Trophoblast cell (in vitro differentiated cells and primary cell): ENCODE measurements at places on chromosomes 12 and 14.

- no peak for DNase-seq
Observed at GRCh38 chr14:94447206-94447605, 5.4 kb downstream of the SERPINA11 start.

GRCh38 chr14:55153951-55154350, 24.9 kb downstream of the LGALS3 start:
- DNase-seq, result no peak

- DNase-seq, result peak; percentile 38
Observed at GRCh38 chr14:88128816-88129215, 123.9 kb downstream of the GPR65 start.

DNA sequence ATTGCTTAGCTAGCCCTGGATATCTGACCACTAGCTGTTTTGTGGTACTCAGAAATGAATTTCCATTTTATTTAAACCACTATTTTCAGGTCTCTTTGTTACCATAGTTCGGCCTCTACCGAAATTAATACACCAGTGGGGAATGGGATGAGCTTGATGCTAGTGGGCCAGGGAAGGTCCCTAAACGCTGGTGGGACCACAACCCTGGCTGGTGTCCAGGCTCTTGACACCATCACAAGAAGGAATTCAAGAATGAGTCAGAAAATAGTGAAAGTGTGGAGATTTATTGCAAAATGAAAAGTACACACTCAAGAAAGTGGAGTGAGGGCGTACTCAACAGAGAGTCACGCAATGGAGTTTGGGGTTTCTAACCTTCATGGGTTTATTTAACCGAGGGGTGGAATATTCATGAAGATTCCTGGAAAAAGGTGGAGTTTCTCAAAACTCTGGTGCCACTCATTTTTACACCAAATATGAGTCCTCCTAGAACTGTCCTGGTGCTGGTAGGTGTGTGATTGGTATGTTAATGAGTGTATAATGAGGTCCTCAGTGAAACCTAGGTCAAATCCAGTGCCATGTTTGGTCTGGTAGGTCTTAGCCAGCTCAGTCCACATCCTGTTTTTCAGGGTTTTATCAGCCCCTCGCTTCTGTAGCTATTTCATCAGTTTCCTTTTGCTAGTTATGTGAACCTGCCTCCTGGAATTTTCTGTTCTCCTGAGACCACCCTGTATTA, 38.9 kb upstream of the LRP6 start:
- DNase-seq, result no peak

- DNase-seq, result no peak
Observed at GRCh38 chr12:128204711-128205110, 62.3 kb upstream of the TMEM132C start.

DNA sequence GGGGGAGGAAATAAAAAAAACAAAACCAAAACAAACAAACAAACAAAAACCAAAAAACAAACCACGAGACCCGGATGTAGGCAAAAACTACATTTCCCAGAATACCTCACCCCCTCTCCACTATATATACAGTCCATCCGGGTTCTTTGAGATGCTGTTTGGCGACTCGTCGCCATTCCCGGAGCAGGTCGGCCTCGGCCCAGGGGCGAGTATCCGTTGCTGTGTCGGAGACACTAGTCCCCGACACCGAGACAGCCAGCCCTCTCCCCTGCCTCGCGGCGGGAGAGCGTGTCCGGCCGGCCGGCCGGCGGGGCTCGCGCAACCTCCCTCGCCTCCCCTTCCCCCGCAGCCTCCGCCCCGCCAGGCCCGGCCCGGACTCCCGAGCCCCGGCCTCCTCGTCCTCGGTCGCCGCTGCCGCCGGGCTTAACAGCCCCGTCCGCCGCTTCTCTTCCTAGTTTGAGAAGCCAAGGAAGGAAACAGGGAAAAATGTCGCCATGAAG, at the start of gene RNF10:
RNF10 (plus strand) TSS at position 154 of the 500 bp plus-strand sequence. CDS start 456 bp downstream, outside the sequence.
- peak; percentile 98 for DNase-seq

- no peak for DNase-seq
Observed at GRCh38 chr14:73945159-73945670, 4.7 kb downstream of the FAM161B start.

GRCh38 chr14:79018836-79019235, 848.7 kb downstream of the NRXN3 start:
- no peak for DNase-seq

DNA sequence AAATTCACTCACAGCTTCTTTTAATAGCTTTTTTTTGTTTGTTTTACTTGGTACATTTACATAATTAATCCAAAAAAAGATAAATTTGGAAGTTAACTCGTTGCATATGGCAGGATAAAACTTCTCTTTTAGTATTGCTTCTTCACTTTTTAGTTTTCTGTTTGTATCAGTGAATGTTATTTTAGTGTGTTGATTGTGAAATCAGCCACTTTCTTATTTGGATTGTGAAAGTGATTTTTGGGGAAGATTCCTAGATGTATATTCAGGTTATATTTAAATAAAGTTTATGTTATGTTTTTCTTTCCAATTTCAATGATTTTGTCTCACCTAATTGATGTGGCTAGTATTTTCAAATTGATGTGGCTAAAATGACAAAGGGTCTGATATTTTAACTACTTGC, 693.9 kb upstream of the MGAT4C start:
- no peak for DNase-seq

DNA sequence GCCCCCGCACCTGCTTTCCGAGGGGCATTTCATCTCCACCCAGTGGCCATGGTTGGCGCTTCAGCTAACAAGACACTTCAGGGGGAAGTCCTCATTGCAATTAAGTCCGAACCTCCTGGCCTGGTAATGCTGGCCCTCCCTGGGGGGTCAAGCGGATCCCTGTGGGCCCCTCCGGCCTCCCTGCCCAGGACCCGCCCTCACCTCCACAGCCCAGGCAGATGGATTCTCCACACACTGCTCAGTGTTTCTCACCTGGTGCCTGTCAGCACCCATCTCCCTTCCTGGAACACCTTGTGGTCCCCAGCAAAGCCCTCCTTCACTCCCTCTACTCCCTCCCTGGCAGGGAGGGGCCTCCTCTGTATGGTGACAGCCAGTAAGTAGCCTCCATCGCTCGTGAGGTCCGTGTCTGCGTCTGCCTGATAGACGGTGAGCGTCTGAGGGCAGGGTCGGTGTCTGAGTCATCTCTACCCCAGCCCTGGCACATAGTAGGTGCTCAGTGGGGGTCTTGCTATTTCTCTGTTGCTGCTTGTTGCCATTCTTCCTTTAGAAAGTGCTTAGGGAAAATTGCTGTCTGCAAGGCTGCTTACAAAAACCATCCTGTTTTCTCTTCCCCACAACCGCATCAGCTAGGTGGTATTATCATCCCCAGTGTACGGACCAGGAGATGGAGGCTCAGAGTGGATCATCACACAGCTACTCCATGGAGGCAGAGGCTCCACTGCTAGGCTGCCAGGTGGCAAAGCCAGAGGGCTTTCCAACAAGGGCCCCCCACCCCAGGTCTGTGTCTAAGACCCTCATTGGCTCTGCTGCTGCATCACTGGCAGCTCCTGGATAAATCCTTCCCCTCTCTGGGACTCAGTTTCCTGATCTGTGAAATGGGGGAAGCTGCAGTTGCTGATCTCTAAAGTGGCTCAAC, 39.7 kb upstream of the EML1 start:
- no peak for DNase-seq

- DNase-seq, result no peak
Observed at GRCh38 chr12:99611117-99611516, 36.4 kb upstream of the GARIN6 start.

DNA sequence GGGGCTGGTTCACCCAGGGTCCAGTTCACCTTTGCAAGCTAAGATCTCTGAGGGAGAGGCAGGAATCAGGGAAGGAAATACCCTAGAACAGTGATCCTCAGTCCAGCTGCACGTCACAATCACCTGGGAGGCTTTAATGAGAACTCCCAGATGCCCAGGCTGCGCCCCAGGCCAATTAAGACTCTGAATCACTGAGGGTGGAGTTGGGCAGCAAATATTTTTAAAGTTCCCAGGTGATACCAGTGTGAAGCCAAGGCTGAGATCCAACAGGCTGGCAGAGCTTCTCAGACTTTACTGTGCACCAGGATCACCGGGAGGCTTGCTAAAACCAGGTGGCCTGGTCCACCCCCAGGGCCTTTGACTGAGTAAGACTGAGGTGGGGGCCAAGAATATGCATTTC, 23.8 kb downstream of the MYL2 start:
- DNase-seq, result peak; percentile 18

DNA sequence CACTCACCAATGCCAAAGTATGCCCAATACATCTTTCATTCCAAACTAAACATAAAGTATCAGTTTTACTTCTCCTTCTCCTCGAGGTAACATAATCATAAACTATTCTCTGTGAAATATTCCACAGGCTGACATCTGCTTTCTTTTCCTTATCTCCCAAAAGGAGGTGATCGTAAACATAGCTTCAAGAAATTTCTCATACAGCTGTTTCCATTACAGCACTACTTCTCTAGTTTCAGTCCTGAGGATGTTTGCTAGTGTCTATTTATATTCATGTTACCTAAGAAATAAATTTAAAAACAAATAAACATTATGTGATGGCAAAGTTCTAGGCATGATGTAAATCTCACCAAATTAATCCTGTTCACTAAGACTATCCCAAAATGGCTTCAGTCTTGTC, 90.1 kb upstream of the CPSF6 start:
- DNase-seq, result no peak

GRCh38 chr12:128857133-128857763, 4.0 kb downstream of the GLT1D1 start:
- no peak for DNase-seq

DNA sequence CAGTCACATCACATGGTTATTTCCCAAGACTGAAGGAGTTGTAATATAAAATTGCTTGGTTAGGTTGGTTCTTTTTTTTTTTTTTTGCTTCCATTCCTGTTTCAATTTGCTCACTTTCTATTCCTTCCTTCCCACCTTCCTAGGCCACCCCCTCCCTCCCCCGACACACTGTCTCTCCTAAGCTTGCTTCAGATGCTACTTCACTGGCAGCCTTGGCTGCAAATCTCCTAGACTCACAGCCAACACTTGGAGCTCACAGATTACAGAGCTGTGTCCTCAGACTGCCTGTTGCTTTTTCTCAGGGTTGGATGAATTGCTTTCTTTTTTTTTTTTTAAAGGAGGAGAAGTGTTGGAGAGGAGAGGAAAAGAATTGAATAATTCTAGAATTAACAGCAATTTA, 77.3 kb upstream of the GRIN2B start:
- DNase-seq, result no peak

DNA sequence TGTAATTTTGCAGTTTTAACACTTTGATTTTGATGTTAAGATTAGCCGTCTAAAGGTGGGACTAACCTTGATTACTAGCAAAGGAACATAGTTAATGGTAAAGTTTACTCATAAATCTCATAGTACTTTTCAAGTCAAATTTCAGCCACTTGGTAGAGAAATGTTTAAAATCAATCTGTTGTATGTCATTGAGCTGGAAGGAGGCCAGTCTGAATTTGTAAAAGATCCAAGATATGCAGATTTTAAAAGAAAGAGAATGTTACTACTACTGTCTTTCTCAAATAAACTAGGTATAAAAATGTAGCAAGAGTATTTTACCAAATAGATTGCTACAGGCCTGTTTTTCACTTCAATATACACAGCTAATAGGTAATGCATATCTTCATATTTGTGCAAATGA, 600.8 kb upstream of the SEL1L start:
- DNase-seq, result no peak

- DNase-seq, result no peak
Observed at GRCh38 chr12:99092100-99092851, 447.2 kb downstream of the APAF1 start.

DNA sequence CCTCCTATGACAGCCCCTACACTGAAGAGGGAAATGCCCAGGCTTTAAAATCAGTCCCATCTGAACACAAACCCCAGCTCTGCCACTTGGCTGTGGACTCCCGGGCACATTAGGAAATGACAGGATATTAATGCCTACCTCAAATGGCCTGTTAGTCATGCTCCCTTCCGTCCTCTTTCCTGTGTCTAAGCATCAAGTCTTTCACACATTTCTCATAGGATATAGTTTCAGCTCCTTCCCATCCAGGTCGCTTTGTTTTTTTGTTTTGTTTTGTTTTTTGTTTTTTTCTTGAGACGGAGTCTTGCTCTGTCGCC, 16.1 kb downstream of the PLEK2 start:
- no peak for DNase-seq

- no peak for DNase-seq
Observed at GRCh38 chr12:97358361-97358760, 104.2 kb upstream of the RMST start.

DNA sequence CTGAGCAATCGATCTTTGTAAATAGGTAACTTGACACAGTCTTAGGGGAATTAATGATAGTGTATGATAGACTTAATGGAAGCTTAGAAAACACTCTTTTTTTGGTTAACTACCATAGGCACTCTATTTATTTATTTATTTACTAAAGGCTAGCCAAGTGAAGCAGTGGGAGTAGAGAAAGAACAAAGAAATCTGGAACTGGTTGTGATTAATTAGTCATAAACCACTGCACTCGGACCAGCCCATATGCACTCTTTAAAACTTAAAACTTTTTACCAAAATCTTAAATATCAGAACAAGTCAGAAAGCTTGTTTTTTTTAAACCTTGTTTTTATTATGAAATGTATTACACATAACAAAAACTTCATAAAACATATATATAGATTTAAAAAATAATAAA, 49.5 kb upstream of the SRP54 start:
- DNase-seq, result no peak

DNA sequence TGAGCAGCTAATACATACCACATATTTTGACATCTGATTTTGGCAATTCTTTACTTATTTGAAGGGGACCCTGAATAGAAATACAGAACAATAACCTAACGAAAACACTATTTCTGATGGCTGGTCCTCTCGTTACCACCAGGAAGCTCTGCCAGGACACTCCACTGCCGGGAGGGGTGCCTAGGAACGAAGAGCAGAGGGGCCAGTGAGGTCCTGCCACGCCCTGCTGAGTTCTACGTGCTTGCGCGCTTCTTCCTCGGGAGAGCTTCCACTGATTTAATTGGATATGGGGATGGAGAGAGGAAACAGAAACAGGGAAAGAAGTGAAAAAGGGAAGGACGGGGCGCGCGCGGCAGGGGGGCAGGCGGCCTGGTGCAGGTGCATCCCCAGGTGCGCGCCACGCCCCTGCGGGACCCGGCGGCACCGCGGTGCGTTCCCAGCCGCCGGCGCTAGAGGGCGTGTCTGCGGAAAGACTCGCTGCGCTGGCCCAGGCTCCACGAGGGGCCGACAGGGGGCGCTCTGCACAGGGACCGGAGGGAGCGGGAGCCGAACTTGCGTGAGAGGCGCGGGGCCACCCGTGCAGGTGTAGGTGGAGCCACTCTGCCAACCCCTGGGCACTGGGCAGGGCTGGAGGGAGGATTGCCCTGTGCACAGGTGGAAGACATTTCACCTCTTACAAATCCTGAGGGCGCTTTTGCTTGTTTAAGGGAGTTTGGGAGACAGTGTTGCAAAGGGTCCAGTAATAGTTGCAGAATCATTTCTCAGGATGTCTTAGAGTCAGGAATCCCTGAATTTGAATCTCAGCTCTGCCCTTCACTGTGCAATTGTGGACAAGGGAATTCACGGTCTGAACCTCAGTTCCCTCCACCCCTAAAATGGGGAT, 986.3 kb upstream of the TMEM132C start:
- DNase-seq, result peak; percentile 35

GRCh38 chr12:120799243-120800045, 73.8 kb downstream of the ACADS start:
- DNase-seq, result peak; percentile 49

GRCh38 chr12:131082290-131083194, 128.8 kb downstream of the ADGRD1 start:
- DNase-seq, result no peak
